ENCODE measurements at places on chromosomes 3 and 15.

DNA sequence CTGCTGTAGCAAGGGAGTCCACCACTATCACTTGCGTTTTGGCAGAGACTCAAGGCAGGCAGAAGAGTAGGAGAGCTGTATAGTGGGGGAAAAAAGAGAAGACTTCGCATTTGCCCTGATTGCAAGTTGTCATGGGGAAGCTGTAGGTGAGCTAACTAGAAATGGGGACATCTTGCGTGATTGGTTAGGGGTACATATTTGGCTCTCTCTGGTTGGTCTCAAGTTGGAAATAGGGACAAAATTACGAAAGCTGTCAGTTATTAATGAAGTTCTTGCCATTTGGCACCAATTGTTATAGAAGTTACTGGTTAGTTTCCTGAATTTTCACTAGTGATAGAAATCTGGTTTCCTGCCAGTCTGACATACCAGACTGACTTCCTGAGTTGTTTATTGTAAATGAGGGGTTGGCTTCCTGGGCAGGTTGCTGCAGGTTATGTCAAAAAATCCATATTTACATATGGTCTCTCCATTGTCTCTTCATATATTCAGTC is 8.2 kb upstream of the SENP7 start:
- DNase-seq, result no peak

- no peak for DNase-seq
Observed at GRCh38 chr3:126545544-126545943, 13.2 kb downstream of the C3orf22 start.

DNA sequence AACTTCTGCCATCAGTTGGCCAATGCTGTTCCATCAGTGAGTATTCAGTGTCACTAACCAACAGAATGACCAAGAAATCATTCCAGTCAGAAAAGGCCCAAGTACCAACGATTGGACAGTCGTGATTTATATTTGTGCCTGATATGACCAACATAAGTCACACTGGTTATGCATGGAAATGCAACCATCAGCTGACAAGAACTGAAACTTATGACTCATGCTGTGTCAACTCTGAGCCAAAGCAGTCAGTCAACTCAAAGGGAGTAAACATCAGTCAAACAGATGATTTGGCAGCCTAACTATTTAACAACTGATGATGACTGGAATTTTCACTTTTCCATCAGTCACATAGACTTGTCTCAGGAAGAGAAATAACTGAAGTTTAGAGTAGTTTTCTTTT is 142.4 kb downstream of the ANXA2 start:
- no peak for DNase-seq

- no peak for DNase-seq
Observed at GRCh38 chr15:90945091-90945490, 9.6 kb upstream of the RCCD1 start.

DNA sequence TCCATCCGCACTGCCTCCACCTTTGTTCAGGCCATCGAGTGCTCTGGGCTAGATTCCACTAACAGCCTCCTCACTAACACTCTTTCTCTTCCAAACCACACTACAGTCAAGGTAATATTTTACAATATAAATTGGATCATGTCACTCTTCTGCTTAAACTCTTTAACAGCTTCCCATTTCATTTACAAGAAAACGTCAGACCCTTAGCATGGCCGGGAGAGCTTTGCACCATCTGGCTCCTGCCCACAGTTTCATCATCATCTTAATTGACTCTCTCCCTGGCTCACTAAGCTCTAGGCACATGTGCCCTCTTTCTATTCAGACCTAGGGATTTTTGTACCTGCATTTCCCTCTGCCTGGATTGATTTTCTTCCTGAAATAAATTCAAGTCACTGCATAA is 354.7 kb downstream of the FGF12 start:
- no peak for DNase-seq

- DNase-seq, result no peak
Observed at GRCh38 chr15:75452364-75452864, 924 bp upstream of the SIN3A start.

GRCh38 chr3:172911142-172911541 is 160.6 kb downstream of the ECT2 start:
- DNase-seq, result no peak

- no peak for DNase-seq
Observed at GRCh38 chr3:21174461-21174860, 576.5 kb downstream of the ZNF385D start.

DNA sequence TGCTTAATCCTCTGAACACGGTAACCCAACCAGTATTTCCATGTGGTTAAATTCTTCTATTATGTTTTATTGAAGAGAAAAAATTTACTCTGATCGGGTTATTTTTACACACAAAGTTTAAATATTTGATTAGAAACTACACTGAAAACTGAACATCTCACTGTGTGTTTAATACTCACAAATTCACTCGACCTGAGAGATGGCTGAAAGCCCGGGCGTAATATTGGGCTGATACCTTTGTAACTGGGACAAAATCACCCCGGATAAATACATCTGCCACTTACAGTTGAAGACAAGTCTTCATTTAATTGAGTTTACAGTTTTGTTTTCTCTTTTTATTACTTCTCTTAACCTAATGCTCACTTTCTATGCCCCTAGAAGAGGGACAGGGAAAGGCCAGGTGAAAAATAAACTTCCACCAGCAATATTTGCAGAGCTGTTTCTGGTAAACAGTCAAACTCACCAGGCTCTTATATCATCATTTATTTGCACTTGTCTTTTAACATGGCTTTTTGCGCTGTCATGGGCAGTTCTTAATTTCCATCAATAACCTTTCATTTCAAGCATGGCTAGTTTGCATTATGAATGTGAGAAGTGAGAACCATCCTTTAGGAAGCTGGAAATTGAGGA is 145.6 kb upstream of the TMCO5A start:
- peak; percentile 40 for DNase-seq

DNA sequence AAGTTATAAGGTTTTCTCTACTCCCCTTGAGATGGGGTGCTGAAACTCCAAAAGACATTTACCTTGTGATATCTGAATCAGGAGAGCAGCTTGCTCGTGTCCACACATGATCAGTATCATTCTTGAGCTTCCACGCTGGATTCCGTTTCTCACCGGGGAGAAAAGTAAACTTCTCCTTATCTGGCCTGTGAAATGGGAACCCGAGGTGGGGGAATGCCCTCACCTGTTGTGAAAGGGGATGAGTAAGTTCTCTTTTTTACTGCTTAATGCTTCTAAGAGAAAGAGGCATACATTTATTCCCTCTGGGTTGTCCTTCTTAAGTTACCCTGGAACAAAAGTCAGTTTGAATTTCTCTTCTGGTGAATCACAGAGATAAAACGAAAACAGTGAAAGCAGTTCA is 440.5 kb upstream of the ADAMTS9 start:
- DNase-seq, result no peak

DNA sequence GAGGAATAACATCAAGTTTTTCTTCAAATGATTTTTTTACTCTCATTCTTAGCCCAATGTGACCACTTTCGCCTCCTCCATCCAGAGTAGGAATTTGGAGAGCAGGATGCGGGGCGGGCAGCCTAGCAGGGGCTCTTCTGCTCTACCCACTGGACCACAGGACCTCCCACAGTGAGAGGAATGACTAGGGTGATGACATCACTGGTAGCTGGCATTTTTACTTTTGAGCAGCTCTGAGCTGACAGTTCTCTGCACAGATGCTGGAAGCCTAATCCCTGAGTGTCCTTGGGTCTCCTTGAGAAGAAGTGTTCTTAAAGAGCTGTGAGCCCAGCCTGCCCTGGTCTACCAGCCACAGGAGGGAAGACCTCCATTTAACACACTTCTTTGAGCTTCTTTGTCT is 1.4 kb upstream of the HCN4 start:
- no peak for DNase-seq

DNA sequence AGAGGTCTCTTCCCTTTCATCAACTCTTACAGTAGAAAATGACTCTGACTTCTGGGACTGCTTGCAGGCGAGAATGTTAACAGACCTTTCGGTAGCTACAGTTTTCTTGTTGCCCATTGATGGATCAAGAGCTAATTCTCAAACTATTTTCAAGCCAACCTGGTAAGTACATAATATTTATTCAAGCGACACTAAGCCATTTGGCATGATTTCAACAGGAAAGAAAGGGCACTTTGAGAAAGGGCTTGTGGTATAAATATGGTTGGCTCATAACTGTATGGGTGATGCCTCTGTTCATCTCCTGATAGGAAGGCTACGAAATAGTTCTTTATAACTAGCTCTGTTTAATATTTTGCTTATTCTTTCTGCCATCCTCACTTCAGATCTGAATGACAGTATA is 196.2 kb upstream of the CNTN4 start:
- no peak for DNase-seq

- DNase-seq, result no peak
Observed at GRCh38 chr15:40053079-40053830, 14.3 kb upstream of the SRP14 start.

DNA sequence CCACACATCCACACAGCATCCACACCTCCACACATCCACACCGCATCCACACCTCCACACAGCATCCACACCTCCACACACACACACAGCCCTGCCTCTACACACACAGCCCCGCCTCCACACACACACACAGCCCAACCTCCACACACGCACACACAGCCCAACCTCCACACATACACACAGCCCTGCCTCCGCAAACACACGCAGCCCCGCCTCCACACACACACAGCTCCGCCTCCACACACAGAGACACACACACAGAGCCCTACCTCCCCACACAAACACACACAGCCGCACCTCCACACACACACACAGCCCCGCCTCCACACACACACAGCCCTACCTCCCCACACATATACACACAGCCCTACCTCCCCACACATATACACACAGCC is 4.7 kb downstream of the MESP1 start:
- DNase-seq, result no peak

GRCh38 chr15:91855684-91856489 is 2.4 kb downstream of the SLCO3A1 start:
- peak; percentile 61 for DNase-seq
